Stomach (tissue), 19 donors: ENCODE measurements at places on chromosomes 6 and 20.

DNA sequence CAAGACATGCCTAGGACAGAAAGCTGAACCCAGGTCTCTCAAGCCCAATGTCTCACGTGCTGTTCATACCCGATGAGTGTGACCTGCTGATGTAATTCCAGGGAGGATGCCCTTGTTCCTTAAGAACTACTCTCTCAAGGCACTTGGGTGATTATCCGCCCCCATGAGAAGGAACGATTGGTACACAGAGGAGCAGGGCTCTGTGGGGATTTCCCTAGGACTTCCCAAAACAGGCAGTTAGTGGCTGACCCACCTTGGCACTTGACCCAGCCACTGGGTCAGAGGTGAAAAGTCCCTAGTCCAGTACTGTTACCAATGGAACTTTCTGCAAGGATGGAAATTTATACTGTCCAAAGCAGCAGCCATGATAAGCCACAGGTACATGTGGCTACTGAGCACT, 9.2 kb upstream of the BPIFB6 start:
- no peak for DNase-seq

GRCh38 chr6:125802943-125803377, 12.2 kb downstream of the NCOA7 start:
- no peak for DNase-seq

DNA sequence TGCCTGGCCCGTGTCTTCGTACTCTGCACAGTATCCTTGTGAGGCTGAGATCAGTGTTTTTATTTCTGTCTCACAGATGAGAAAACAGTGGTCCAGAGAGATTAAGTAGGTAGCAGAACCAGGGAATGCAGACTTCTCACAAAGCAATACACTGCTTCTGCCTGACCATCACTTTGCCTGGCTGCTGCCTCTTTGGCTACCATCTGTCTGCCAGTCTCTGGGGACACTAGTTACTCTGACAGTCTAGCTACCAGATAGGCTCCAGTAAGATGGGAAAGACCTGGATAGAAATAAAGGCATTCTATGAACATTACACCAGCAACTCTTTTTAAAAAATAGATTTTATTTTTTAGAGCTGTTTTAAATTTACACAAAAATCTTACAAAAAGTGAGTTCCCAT, 96.9 kb downstream of the PHACTR3 start:
- no peak for DNase-seq

- no peak for DNase-seq
These were observed 149.4 kb upstream of the B3GAT2 start for GRCh38 chr6:71106276-71106675.

DNA sequence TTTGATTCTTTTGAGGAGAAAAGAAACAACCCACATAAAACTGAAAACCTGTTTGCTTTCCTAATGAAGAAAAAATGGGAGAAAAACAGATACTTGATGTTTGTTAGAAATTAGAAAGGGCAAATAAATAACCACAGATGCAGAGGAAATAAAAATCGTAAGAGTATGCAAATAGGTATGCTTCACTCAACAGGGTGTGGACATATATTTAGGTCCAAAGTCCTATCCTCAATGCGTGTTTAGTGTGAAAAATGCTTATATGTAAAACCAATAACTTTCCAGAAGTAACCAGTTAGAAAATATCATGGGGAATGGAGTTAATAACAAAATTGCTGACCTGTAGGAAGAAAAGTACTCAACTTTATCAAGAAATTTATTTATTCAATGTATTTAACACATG, 135.7 kb downstream of the TOX2 start:
- DNase-seq: no peak

DNA sequence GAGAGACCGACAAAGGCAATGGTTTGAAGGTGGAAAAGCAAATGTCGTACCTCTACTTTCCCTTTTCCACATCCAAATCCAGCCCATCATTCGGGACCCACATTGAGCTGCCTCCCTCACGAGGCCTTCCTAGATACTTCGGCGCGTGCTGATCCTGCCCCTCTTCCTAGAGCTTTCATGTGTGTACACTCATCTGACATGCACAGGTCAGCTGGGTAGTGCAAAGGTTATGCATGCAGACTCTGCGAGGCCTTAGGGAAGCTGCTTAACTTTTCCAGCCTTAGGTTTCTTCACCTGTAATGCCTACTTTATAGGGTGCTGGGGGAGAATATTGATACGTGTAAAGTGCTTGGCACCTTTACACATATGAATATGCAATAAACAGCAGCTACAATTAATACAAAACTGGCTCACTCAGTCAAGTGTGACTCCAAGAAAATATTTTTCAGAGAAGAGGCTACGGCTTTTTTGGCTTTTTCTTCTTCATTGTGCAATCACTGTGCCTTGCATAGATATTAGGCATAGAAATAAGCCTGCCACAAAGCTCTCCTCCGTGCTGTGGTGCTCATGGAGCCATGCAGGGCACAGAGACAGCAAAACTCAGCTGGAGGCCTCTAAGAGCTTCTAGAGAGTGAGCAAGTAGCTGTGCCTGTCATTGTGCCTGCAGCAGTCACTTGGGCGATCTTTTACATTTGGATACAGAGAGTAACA, 3.6 kb upstream of the MANBAL start:
- no peak for DNase-seq

- no peak for DNase-seq
These were observed 16.1 kb upstream of the HMGN3 start for GRCh38 chr6:79250559-79250958.
